ENCODE measurements at places on chromosomes 1 and 21.

DNA sequence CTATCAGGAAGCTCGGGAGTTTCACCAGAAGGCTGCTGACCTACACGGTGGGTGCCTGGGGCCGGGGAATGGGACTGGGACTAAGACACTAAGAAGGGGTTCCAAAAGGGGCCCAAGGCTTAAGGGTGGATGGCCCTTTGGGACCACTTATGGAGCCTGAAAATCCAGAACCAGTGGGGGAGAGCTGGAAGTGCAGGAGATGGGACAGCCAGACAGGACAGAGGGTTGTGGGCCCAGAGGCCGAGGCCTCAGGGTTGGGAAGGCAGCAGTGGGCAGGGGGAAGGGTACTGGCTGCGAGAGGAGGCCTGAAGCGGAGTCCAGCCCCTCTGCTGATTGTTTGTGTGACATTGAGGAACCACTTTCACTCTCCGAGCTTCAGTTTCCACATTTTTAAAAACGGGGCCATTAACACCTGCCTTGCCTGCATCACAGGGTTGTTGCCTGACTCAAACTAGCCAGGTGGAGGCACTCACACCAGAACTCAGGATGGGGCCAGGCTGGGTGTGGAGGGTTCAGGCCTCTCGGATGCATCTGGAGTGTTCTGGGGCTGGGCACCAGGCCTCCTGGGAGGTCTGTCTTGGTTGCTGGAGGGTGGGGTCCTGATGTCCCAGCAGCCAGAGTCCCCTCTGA lies 3.0 kb downstream of the TTC24 start:
- no peaks in the 10 kb centered on the region for H3K27me3 ChIP-seq
- H3K4me1 ChIP-seq, result peaks cover 2% of the 10 kb centered on the region
- H3K4me3 ChIP-seq, result no peak overlapping the region
- DNase-seq, result no peak
- H3K27ac ChIP-seq, result no peak overlapping the region
- no peaks in the 10 kb centered on the region for H3K36me3 ChIP-seq

DNA sequence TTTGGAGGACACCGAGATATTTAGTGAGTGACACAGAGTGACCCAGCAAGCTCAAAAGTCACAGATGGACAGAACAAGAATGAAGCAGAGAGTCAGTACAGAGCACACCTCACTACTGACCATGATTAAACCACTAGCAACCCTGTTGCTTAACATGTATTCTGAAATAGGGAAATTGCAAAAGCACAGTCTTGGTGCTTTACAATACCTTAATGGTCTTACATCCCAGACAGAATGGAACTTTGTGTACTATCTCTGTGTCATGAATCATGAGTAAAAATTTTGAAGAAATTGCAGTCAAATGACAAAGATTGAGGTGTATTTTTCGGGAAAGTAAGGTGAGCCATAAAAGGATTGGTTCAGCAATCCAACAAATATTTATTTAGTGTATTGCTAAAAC lies 2.7 kb upstream of the SAMSN1 start:
- no peak for DNase-seq
- H3K36me3 ChIP-seq, result no peaks in the 10 kb centered on the region
- H3K4me3 ChIP-seq, result no peak overlapping the region
- no peak overlapping the region for H3K27ac ChIP-seq
- no peaks in the 10 kb centered on the region for H3K27me3 ChIP-seq

DNA sequence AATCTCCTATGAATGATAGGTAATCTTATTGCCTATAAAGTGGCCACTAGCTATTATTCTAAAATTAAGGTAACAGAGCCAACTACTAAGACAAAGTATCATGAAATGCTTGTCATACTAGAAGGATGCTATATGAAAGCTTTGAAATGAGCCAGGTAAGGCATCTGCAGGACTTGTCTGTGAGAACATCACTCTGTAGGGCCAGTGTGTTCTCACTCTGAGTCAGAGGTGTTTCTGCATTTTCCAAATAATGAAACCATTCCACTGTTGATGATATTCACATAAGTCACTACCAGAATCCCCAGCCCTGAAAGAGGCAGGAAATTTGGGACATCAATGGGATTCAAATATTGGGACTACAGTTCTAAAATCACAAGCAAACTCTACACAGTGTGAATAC lies 25.8 kb upstream of the GBP5 start:
- no peaks in the 10 kb centered on the region for H3K4me1 ChIP-seq
- DNase-seq, result no peak
- H3K27me3 ChIP-seq, result no peaks in the 10 kb centered on the region
- H3K27ac ChIP-seq, result no peak overlapping the region

DNA sequence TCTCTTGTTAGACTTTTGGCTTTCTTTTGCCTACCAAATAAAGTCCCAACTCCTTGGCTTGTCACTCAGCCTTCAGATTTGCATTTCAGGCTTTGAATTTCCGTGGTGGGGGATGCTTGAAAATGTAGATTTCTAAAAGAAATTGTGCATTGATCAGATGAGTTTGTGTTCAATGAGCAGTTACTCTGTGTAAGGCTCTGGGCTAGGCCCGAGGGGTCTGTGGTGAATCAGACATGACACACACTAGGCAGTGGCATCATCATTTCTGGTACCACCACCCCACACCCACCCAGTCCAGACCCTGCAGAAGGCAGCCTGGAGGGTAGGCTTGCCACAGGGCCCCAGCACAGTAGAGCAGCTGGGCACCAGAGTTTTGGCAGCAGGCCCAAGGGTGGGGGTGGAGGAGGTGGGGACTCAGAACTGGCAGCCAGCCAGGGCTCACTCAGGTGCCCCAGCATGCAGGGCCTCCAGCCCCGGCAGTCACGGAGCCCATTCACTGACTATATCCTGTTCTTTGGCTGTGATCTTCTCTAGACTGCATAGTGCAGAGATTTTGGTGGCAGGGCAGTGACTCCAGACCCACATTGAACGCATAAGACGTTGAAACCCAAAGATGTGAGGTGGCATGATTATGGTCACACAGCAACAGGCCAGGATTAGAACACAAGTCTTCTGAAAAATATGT lies 97.2 kb upstream of the ARTN start:
- H3K27me3 ChIP-seq, result no peaks in the 10 kb centered on the region
- H3K4me1 ChIP-seq, result peaks cover 73% of the 10 kb centered on the region
- no peak overlapping the region for H3K4me3 ChIP-seq
- DNase-seq, result peak; percentile 89
- peaks cover 9% of the 10 kb centered on the region for H3K36me3 ChIP-seq
- peak overlapping the region; percentile 19 for H3K27ac ChIP-seq

GRCh38 chr1:115088115-115088778 lies 1.1 kb downstream of the TSPAN2 start:
- H3K36me3 ChIP-seq, result no peaks in the 10 kb centered on the region
- DNase-seq, result no peak
- no peak overlapping the region for H3K27ac ChIP-seq
- H3K4me1 ChIP-seq, result peaks cover 9% of the 10 kb centered on the region
- peak overlapping the region; percentile 63 for H3K4me3 ChIP-seq
- peaks cover 4% of the 10 kb centered on the region for H3K27me3 ChIP-seq

GRCh38 chr1:206895325-206895724 lies 1.9 kb upstream of the IL24 start:
- no peaks in the 10 kb centered on the region for H3K36me3 ChIP-seq
- H3K27ac ChIP-seq, result no peak overlapping the region

GRCh38 chr21:17726047-17726829 lies 92.9 kb downstream of the C21orf91 start:
- H3K4me1 ChIP-seq, result no peaks in the 10 kb centered on the region
- H3K36me3 ChIP-seq, result no peaks in the 10 kb centered on the region
- H3K27me3 ChIP-seq, result no peaks in the 10 kb centered on the region
- H3K27ac ChIP-seq, result no peak overlapping the region
- no peak for DNase-seq

GRCh38 chr1:108742253-108742652 lies 4.2 kb upstream of the STXBP3 start:
- H3K4me3 ChIP-seq, result no peak overlapping the region
- no peak overlapping the region for H3K27ac ChIP-seq
- peaks cover 3% of the 10 kb centered on the region for H3K4me1 ChIP-seq
- peaks cover 11% of the 10 kb centered on the region for H3K27me3 ChIP-seq
- H3K36me3 ChIP-seq, result no peaks in the 10 kb centered on the region

Measured in osteocyte (in vitro differentiated cells).